ENCODE measurements at places on chromosomes 5 and 9.

DNA sequence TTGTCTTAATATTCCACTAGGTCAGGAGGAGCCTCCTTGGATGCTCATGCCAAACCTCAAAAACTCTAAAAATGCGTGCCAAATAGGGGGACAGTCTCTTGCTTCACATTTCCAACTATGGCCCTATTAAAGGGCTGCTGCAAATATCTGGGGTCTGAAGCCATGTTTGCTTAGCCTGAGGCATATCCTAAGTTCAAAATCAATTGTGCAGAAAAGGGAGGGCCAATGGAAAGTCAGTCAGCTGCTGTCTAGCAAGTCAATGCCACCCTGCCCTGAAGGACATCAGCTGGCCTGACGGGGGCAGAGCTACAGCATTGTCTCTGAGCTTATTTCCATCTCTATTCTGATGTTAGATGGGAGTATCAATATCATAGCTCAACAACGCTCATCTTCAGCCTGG is 93.6 kb downstream of the SH3TC2 start:
- DNase-seq: no peak

DNA sequence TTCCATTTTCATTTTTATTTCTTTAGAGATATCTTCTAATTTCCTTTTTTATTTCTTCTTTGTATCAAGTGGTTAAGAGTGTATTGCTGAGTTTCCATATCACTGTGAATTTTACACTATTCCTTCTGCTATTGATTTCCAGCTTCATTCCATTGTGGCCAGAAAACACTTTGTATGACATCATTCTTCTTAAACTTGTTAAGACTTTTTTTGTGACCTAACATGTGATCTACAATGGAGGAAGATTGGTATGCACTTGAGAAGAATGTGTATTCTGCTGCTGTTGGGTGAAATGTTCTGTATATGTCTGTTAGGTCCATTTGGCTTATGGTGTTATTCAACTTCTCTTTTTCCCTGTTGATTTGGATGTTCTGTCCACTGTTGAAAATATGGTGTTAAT is 274.2 kb upstream of the PUM3 start:
- DNase-seq: no peak

DNA sequence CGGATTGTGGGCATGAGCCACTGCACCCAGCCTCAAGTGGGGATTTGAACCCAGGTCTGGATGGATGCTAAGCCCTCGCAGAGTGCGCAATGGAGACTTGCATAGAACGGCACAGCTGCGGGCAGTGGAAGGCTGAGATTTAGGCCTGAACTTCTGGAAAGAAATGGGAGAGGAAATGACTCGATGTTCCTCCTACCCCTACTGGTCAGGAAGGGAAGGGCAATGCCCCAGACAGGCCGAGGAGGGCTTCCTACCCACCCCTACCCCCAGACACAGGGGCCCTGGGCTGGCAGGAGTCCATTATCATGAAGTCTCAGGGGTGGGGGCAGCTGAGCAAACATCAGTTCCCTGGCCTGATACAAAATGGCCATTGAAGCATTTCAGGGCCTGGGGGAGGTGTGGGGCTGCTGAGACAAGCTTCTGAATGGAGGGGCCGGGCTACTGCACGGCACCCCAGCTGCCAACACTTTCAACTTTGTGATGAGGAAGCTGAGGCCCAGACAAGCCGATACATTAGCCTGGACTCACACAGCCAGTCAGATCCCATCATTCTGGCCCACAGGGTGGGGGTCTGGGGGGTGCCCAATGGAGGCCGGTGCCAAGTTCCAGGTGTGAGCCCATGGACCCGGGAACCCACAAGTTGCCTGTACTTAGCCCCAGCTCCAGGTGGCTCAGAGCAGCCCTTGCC is 13.5 kb upstream of the WDR38 start:
- DNase-seq: no peak

DNA sequence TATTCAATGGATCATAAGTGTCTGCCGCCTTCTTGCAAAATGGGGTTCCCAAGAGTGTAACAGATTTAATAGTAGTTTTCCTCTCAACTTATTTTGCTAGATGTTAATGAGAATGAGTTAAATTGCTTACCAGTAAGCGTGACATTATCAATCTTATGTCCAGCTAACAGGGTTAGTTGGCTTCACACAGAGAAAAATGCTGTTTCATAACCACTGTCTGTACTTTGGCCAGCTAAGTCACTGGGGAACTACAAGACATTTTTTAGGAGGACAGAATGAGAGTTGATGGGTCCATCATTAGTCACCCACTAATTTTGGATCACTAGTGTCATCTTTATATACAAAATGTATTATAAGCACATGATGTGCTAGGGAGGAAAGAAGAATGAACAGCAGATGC is 1.4 kb downstream of the CDC37L1 start:
- DNase-seq: no peak

- DNase-seq: no peak
These were observed 19.5 kb downstream of the B4GALT1 start for GRCh38 chr9:33147416-33148169.

DNA sequence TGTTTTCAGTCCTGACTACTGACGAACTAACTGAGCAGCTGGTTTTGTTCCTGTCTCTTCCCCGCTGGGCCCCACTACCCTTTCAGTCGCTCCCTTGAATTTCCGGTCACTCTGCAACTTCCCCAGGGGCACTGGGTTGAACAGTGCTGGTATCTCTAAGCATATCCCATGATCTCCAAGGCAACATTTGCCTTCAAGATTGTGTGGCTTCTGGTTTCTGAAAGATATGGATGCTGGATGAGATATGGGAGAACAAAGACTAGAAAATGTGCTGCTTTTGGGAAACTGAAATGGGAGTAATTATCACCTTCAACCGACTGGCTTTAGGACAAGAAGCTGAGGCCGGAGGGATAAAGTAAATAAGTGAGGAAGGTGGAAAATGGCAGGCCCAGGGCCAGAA is 258.2 kb upstream of the PIK3R1 start:
- DNase-seq: no peak

GRCh38 chr5:82470185-82470994 is 192.2 kb upstream of the RPS23 start:
- DNase-seq: no peak

DNA sequence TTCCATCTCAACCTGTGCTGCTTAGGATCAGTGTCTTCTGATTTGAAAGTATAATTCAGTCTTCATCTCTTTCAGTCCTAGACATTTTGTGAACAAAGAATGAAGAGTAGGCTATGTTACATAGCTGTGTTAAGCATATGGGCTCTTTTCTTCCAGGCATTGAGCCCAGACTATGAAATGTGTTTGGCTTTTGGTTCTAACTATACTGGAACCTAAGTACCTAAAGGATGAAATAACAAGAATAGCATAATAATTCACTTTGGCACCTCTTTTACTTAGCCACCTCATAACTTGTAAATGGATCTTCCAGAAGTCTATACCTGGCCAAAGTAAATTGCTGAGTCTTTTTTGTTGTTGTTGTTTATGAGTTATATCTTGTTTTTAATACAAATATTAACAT is 71.4 kb downstream of the SLF1 start:
- DNase-seq: no peak

DNA sequence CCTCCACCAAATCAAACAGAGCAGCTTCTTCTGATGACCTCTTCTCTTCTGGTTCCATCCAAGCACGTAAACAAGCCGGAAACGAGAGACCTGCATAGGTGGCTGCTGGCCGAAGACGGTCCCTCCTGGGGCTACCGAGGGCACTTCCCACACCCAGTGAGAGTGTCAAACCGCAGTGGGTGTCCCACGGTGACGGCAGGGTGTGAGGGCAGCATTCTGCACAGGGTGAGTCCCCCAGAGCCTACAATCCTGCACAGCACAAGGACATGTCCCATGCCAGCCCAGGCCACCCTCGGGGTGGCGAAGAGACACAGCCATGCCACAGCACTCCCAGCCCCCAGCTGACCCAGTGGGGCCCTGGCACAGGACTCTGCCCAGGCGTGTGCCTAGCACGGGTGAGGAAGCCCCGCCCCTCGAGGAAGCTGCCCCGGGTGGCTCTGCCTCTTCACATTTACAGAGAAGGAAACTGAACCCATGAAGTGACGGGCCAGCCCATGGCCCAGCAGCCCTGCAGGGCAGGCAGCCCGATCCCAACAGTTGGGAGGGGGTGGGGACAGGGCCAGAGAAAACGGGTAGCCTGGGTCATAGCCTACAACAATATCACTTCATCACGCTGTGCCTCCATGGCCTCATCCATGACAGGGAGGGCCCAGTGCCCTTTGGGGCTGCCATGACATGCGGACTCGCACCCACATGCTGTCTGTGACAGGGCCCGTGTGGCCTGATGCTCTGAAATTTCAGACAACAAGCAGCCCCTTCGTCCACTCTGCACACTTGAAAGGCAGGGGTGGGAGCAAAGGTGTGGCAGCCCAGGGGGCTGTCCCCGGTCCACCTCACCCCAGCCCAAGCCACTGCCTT is 43.2 kb downstream of the SEMA4D start:
- DNase-seq: no peak

GRCh38 chr5:74390306-74390637 is 250.3 kb downstream of the ENC1 start:
- DNase-seq: no peak

DNA sequence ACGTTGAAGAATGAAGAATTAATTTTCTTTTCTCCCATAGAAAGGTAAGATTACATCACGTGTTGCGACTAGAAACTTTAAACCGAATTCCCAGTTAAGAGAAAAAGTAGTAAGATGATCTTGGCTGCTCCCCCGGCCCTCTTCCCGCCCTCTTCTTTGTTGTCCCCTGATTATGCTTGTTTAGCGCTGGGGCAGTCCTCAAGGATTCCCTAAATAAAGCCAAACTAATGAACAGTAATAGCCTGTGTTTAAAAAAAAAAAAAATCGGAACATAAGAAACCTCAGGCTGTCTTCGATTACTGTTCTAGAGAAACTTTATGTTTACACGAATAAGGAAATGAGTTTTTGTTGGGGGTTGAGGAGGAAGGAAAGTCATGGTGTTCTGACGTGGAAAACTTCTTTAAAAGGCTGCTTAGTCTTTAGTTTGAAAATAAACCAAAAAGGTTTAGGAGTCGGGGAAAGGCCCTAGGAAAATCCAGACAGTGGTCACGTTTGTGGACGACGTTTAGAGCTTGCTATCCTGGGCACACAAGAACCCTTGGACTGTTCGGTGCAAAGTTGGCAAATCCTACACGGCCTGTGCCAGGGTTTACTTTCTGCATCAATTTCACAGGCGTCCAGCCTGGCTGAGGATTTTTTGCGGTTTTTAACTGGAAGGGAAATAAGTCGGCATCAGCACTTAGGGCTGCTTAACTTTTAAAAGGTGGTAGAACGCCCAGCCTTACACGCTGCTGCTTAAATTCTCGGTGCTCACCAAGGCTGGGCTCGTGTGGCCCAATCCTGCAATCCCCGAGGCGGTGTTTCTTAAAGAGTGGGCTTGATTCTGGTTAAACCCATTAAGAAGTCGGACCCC is 1.1 kb upstream of the MAT2B start:
- no peak for DNase-seq

DNA sequence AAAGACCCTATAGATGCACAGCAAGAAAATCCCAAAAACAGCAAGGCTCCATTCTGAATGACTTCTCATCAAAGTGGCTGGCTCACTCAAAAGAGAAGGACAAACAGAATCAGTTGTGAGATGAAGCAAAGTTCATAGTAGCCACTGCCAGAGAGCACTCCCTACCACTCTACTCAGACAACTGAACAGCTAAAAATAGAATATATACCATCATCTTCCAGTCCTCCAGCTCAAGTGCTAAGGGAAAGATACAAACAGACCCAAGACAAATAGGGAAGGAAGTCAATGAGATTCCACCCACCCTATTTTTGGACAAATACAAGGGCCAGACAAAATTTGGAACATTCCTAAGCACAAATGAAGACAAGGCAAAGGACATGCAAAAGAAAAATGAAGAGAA is 20.6 kb downstream of the GNAQ start:
- DNase-seq: no peak

GRCh38 chr9:120561709-120562108 is 18.3 kb downstream of the CDK5RAP2 start:
- DNase-seq: no peak

- DNase-seq: no peak
These were observed 692 bp downstream of the C1QTNF3 start for GRCh38 chr5:34042321-34042720.

- DNase-seq: no peak
These were observed 6.9 kb downstream of the GM2A start for GRCh38 chr5:151259931-151260330.

DNA sequence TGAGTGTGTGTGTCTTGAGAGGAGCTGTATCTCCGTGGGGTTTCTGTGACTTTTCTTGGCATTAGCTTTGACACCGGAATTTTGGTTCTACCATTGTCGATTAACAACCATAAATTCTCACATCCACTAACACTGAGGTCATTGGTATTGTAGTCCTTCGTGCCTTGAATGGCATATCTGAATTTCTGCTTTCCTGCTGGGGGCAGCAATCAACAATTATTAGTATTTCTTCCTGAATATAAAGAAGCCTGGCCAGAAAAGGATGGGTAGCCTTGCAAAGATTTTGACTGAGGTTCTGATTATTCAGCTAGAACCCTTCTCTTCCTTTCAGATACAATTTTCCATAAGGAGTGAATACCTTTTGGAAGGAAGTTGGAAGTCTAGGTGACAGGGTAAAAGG is 33.5 kb upstream of the SHOC1 start:
- no peak for DNase-seq

GRCh38 chr5:159695741-159696294 is 220.5 kb upstream of the ADRA1B start:
- no peak for DNase-seq

GRCh38 chr5:145562931-145563330 is 272.2 kb downstream of the PRELID2 start:
- no peak for DNase-seq

- no peak for DNase-seq
These were observed 81.1 kb downstream of the EFNA5 start for GRCh38 chr5:107589520-107590193.

GRCh38 chr5:137831526-137831925 is 36.1 kb upstream of the MYOT start:
- no peak for DNase-seq

DNA sequence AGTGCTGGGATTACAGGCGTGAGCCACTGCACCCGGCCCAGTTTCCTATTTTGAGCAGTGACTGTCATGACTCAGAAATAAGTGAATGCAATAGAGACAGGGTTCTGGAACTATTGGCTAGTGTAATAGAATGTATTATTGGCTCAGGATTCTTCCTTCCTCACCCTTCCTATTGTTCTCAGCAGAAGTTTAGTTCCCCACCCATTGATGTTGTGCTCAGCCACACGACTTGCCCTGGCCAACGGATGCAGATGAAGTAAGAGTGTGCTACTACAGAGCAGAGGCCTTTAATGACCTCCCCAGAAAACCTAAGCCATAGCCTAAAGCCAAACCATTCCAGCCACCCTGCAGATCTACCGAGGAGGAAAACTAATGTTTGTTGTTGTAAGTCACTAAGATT is 287.9 kb downstream of the AGTPBP1 start:
- no peak for DNase-seq

DNA sequence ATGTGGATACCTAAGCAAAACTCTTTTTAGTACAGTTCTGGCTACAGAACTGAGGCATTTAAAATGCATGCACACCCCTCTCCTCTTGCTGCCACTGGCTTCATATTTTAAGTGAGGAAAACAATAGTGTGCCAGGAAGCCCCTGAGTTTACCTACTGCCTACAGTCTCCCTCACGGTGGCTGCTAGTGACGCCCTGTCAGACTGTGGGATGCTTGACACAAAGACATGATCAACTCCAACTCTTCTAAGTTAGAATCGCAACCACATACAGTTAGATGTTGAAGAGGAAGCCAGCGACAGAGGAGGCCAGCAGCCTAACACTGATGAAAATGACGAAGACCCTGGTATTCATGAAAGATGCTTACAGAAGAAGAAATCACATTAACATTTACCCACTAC is 1.3 kb downstream of the SEC16A start:
- DNase-seq: no peak

GRCh38 chr5:112697322-112697721 is 40.4 kb upstream of the APC start:
- no peak for DNase-seq

GRCh38 chr9:124291801-124292396 is 34.1 kb downstream of the NEK6 start:
- no peak for DNase-seq
